HAP-1 (cell line): ENCODE measurements at places on chromosomes 2 and 18.

GRCh38 chr2:29743516-29743915 lies 177.9 kb downstream of the ALK start:
- DNase-seq: no peak

DNA sequence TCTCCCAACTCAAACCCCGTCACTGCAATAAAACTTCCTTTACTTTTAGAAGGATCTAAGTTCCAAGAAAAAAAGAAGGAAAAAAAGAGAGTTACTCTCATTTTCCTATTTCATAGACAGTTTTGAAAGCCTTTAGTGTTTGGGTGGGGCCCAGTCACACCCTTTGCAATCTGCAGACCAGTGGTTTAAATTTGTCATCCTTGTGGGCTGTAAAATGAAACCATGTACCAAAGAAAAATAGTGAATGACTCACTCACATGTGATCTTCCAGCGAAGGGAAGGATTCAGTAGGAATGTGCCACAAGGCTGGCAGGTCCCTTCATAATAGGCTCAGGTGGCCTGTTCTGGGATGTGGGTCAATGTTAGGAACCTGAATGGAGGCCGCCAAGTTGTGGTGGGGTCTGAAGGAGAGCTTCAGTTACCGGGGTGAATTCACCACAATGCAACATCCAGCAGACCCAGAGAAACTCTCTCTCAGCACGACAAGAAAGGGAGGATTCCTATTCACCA lies 28.3 kb downstream of the ANXA4 start:
- DNase-seq: no peak

GRCh38 chr18:34921811-34922385 lies 119.3 kb upstream of the MAPRE2 start:
- no peak for DNase-seq

GRCh38 chr2:128090575-128090944 lies 440 bp upstream of the UGGT1 start:
- DNase-seq: no peak

GRCh38 chr2:113370478-113371091 lies 66.9 kb upstream of the ZNG1B start:
- DNase-seq: peak; percentile 61

GRCh38 chr2:234695981-234696380 lies 199.1 kb upstream of the ARL4C start:
- no peak for DNase-seq

DNA sequence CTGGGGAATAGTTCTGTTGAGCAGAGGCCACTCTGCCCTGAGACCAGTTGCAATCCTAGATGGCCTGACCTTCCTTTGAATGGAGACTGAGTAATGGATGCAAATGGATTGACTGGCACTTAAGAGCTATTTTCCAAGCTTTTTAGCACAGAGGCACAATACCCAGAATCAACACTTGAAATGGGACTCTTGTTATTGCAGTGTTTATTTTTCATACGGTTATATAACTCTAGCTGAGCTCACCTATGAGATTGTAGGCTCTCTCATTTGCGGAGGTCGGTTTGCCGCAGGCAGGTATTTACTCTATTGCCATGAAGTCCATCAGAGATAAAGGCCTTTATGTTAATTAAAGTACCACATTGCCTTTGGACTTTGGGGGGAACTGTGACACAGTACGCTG lies 422.3 kb upstream of the CELF4 start:
- DNase-seq: no peak
